ENCODE measurements at places on chromosomes 5 and 9. TPM values are rescaled to one million over a fixed set of nuclear protein-coding genes. Genes with fewer than 3 reads are reported as not detected.

GRCh38 chr5:142109331-142110045 lies 909 bp downstream of the NDFIP1 start:
- DNase-seq, result no peak
- no peaks in the 10 kb centered on the region for H3K36me3 ChIP-seq

DNA sequence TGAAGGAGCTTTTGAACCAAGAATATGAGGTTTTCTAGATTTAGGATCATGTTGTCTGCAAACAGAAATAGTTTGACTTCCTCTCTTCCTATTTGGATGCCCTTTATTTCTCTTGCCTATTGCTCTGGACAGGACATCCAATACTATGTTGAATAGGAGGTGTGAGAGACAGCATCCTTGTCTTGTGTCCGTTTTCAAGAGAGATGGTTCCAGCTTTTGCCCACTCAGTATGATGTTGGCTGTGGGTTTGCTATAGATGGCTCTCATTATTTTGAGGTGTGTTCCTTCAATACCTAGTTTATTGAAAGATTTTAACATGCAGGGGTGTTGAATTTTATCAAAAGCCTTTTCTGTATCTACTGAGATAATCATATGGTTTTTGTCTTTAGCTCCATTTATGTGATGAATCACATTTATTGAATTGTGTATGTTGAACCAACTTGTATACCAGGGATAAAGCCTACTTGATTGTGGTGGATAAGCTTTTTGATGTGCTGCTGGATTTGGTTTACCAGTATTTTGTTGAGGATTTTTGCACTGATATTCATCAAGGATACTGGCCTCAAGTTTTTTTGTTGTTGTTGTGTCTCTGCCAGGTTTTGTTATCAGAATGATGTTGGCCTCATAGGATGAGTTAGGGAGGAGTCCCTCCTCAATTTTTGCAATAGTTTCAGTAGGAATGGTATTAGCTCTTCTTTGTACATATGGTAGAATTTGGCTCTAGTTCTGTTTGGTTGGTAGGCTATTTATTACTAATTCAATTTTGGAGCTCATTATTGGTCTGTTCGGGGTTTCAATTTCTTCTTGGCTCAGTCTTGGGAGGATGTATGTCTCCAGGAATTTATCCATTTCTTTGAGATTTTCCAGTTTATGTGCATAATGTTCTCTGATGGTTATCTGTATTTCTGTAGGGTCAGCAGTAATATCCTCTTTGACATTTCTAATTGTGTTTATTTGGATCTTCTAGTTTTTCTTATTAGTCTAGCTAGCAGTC lies 41.2 kb upstream of the IFNE start:
- no peak overlapping the region for H3K4me3 ChIP-seq
- no peak overlapping the region for H3K27ac ChIP-seq
- no peaks in the 10 kb centered on the region for H3K27me3 ChIP-seq
- H3K4me1 ChIP-seq, result no peaks in the 10 kb centered on the region

GRCh38 chr5:34996261-34996660 lies 51.5 kb downstream of the AGXT2 start:
- H3K36me3 ChIP-seq, result no peaks in the 10 kb centered on the region
- DNase-seq, result no peak
- no peak overlapping the region for H3K27ac ChIP-seq
- H3K27me3 ChIP-seq, result no peaks in the 10 kb centered on the region
- no peaks in the 10 kb centered on the region for H3K4me1 ChIP-seq

GRCh38 chr5:179763215-179763945 lies 30.4 kb upstream of the LTC4S start:
- H3K4me3 ChIP-seq, result no peak overlapping the region
- peaks cover 30% of the 10 kb centered on the region for H3K36me3 ChIP-seq
- peak overlapping the region; percentile 56 for H3K27ac ChIP-seq
- no peak for DNase-seq

DNA sequence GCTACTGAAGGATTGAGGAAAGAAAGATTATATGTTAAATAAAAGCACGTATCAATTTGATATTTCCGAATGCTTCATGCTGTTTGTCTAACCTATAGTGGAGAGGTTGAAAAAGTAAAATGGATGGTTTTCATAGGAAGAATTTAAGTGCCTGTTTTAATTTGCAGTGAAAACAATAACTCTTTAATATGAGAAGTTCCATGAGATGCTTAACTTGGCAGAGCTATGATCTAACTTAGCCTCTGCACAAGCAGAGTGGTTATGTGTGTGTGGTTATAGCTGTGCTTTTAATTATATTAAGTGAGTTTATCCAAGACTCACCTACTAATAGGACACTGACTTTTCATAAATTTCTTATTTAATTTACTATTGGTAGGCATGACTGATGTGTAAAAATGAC lies 57.4 kb downstream of the AOPEP start:
- DNase-seq, result no peak
- peaks cover 16% of the 10 kb centered on the region for H3K4me1 ChIP-seq
- H3K27ac ChIP-seq, result no peak overlapping the region
- no peaks in the 10 kb centered on the region for H3K36me3 ChIP-seq
- no peak overlapping the region for H3K4me3 ChIP-seq

Gene C9orf153
- not detected for total RNA-seq

GRCh38 chr9:124010665-124011321 lies 775 bp upstream of the LHX2 start:
- DNase-seq, result no peak
- H3K27me3 ChIP-seq, result peaks cover 22% of the 10 kb centered on the region
- peak overlapping the region; percentile 37 for H3K4me3 ChIP-seq
- H3K36me3 ChIP-seq, result no peaks in the 10 kb centered on the region
- H3K4me1 ChIP-seq, result peaks cover 59% of the 10 kb centered on the region
